Activated T-helper 2 cell treated with anti-CD3 and anti-CD28 coated beads, Interferon-gamma antibody, Interleukin-2, Interleukin-4, amounts not matched to agents 10 μg/mL and 5 μg/mL and 100 μg/mL, durations not matched to agents 14 hours and 24 hours and 36 hours (primary cell): ENCODE measurements at places on chromosomes 2 and 18.

- H3K4me3 ChIP-seq: no peak overlapping the region
- peaks cover 13% of the 10 kb centered on the region for H3K27me3 ChIP-seq
- DNase-seq: no peak
- H3K36me3 ChIP-seq: no peaks in the 10 kb centered on the region
- H3K4me1 ChIP-seq: no peaks in the 10 kb centered on the region
These were observed 29.0 kb upstream of the SLC35F6 start for GRCh38 chr2:26735097-26735496.

GRCh38 chr2:239904496-239904895, 120.6 kb downstream of the NDUFA10 start:
- H3K4me3 ChIP-seq: no peak overlapping the region
- no peak overlapping the region for H3K27ac ChIP-seq
- no peak for DNase-seq
- H3K27me3 ChIP-seq: no peaks in the 10 kb centered on the region
- no peaks in the 10 kb centered on the region for H3K4me1 ChIP-seq

GRCh38 chr2:157952558-157952957, 76.4 kb upstream of the ACVR1 start:
- no peak for DNase-seq
- no peaks in the 10 kb centered on the region for H3K36me3 ChIP-seq
- peaks cover 3% of the 10 kb centered on the region for H3K27me3 ChIP-seq
- no peak overlapping the region for H3K27ac ChIP-seq

DNA sequence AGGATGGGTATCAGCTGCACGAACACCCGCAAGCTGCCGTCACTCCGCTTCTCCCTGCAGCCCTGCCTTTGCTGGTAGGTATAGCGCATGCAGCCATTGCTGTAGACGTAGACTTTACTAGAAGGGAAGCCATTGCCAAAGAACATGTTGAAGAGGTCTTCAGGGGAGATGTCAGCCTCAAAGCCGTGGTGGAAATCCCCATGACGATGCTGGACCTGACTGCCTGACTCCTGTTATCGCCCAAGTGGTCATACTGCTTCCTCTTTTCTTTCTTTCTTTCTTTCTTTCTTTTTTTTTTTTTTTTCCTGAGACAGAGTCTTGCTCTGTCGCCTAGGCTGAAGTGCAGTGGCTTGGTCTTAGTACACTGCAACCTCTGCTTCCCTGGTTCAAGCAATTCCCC, 68.7 kb upstream of the SPRED2 start:
- no peak overlapping the region for H3K27ac ChIP-seq
- no peak for DNase-seq
- H3K27me3 ChIP-seq: peaks cover 14% of the 10 kb centered on the region
- H3K4me3 ChIP-seq: no peak overlapping the region

DNA sequence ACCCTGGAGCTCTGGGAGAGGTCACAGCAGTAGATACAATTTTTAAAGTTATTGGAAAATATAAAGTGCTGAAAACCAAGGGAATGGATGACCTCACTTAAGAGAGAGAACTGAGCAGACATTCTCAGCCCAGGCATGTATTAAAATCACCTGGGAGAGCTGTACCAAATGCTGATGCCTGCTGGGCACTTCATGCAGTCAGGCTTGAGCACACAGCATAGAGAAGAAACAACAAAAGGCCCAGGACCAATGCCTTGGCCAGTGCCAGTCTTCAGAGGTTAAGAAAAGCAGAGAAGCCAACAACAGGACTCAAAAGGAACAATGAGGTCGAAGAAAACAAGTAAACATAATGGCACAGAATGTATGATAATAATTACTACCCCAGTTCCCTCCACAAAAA, 211.8 kb downstream of the L3MBTL4 start:
- H3K27ac ChIP-seq: no peak overlapping the region
- H3K4me1 ChIP-seq: no peaks in the 10 kb centered on the region
- H3K27me3 ChIP-seq: no peaks in the 10 kb centered on the region
- no peaks in the 10 kb centered on the region for H3K36me3 ChIP-seq
